ENCODE measurements at places on chromosomes 1 and 21. TPM values are rescaled to one million over a fixed set of nuclear protein-coding genes. Genes with fewer than 3 reads are reported as not detected.

GRCh38 chr1:190478149-190479049, 735 bp upstream of the BRINP3 start:
- peak overlapping the region; percentile 40 for H3K4me3 ChIP-seq
- H3K36me3 ChIP-seq: no peaks in the 10 kb centered on the region
- DNase-seq: no peak
- H3K4me1 ChIP-seq: no peaks in the 10 kb centered on the region
- peak overlapping the region; percentile 30 for H3K27ac ChIP-seq

GRCh38 chr1:180896161-180896560, 16.5 kb upstream of the KIAA1614 start:
- H3K4me1 ChIP-seq: no peaks in the 10 kb centered on the region
- no peak overlapping the region for H3K27ac ChIP-seq
- no peak overlapping the region for H3K4me3 ChIP-seq
- DNase-seq: no peak
- no peaks in the 10 kb centered on the region for H3K27me3 ChIP-seq
- no peaks in the 10 kb centered on the region for H3K36me3 ChIP-seq

DNA sequence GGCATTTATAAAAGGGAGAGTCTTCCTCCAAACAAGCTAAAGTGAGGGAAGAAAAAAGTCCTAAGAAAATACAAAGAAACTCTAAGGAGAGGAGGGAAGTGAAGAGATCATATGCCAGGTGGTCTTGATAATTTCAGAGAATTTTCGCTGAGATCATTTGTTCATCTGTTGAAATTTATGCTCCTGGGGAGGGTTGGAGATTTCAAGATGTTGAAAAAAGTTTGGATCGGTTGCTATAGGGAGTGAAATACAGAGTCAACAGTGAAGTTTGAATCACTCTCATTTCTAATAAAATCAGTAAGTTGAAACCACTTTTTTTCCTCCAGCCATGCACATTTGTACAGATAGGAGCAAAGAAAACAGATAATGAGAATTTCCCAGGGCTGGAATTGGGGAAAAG, 299.1 kb upstream of the ADAMTS5 start:
- no peak for DNase-seq
- no peak overlapping the region for H3K27ac ChIP-seq
- no peak overlapping the region for H3K4me3 ChIP-seq
- no peaks in the 10 kb centered on the region for H3K27me3 ChIP-seq
- H3K36me3 ChIP-seq: no peaks in the 10 kb centered on the region

DNA sequence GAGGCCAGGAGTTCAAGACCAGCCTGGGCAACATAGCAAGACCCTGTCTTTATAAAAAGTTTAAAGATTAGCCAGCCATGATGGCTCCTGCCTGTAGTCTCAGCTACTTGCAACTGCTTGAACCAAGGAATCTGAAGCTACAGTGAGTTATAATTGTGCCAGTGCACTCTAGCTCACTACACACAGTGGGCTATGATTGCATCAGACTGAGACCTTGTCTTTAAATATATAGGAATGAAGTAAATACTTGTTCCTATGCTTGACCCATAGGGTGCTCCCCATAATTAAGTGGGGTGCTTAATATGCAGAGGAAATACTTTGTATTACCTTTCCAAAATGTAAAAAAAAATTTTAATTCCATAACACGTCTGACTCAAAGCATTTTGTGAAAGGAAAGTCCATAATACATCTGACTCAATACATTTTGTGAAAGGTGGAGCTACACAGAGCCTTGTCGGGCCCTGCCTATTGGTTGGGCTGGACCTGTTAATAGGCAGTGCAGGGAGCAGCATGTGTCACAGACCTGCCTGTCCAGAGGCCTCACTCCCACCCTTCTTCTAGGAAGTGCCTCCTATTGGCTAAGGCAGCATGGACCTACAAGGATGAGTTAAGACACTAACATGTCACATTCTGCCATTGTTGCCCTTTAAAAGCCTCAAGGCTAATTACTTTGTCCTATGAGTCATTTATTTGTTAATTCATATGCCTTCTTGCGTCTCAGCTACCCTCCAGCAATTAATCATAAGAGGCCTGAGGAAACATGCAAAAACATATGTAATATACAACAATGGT, 33.6 kb downstream of the CD58 start:
- no peak overlapping the region for H3K4me3 ChIP-seq
- no peaks in the 10 kb centered on the region for H3K4me1 ChIP-seq
- H3K27ac ChIP-seq: no peak overlapping the region
- H3K36me3 ChIP-seq: no peaks in the 10 kb centered on the region

- no peak for DNase-seq
- H3K4me3 ChIP-seq: no peak overlapping the region
- H3K27ac ChIP-seq: peak overlapping the region; percentile 2
- H3K36me3 ChIP-seq: no peaks in the 10 kb centered on the region
- no peaks in the 10 kb centered on the region for H3K27me3 ChIP-seq
- H3K4me1 ChIP-seq: peaks cover 17% of the 10 kb centered on the region
Observed at GRCh38 chr1:184562806-184563205, 176.0 kb downstream of the C1orf21 start.

DNA sequence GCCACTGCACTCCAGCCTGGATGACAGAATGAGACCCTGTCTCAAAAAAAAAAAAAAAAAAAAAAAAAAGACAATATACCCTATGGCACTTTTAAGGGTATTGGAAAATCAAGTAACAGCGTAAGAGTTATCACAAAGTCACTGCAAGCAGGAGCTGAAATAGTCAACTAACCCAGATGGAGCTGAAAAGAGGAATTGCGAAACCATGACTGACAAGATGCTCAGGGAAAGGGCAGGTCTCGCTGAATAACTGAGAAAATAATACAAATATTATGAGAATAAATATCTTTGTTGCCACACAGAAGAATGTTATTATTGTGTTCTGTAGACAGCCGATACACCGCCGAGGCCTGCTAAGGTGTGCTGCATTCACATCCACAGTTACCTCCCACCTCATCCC, 17.8 kb downstream of the HLCS start:
- H3K4me3 ChIP-seq: no peak overlapping the region
- no peaks in the 10 kb centered on the region for H3K4me1 ChIP-seq
- DNase-seq: no peak
- H3K27ac ChIP-seq: no peak overlapping the region

- peaks cover 15% of the 10 kb centered on the region for H3K36me3 ChIP-seq
- H3K4me3 ChIP-seq: no peak overlapping the region
- H3K4me1 ChIP-seq: peaks cover 26% of the 10 kb centered on the region
- DNase-seq: no peak
Observed at GRCh38 chr1:47781171-47781959, 215.8 kb downstream of the TRABD2B start.

- H3K36me3 ChIP-seq: no peaks in the 10 kb centered on the region
- H3K27me3 ChIP-seq: no peaks in the 10 kb centered on the region
- H3K4me3 ChIP-seq: no peak overlapping the region
- DNase-seq: no peak
Observed at GRCh38 chr1:179447489-179447888, 81.7 kb downstream of the AXDND1 start.

DNA sequence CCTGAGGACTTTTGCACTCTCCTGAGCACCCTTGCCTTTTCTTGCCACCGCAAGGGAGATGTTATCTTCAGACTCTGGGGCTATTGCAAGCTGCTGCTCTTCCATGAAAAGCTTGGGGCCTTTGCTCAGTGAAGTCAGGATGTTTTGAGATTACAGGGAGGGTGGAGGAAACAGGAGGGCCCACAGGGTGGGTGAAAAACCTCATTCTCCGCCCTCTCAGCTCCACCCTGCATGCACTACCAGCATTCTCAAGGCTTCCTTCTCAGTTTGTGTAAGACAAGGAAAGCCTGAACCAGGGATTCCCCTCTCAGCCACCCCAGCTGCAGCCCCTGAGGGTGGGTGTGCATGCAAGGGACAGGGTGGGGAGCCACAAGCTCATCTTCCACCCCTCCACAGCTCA, 25.8 kb upstream of the ZNF648 start:
- H3K27ac ChIP-seq: no peak overlapping the region
- H3K27me3 ChIP-seq: no peaks in the 10 kb centered on the region
- peaks cover 9% of the 10 kb centered on the region for H3K4me1 ChIP-seq
- no peak overlapping the region for H3K4me3 ChIP-seq
- H3K36me3 ChIP-seq: no peaks in the 10 kb centered on the region

DNA sequence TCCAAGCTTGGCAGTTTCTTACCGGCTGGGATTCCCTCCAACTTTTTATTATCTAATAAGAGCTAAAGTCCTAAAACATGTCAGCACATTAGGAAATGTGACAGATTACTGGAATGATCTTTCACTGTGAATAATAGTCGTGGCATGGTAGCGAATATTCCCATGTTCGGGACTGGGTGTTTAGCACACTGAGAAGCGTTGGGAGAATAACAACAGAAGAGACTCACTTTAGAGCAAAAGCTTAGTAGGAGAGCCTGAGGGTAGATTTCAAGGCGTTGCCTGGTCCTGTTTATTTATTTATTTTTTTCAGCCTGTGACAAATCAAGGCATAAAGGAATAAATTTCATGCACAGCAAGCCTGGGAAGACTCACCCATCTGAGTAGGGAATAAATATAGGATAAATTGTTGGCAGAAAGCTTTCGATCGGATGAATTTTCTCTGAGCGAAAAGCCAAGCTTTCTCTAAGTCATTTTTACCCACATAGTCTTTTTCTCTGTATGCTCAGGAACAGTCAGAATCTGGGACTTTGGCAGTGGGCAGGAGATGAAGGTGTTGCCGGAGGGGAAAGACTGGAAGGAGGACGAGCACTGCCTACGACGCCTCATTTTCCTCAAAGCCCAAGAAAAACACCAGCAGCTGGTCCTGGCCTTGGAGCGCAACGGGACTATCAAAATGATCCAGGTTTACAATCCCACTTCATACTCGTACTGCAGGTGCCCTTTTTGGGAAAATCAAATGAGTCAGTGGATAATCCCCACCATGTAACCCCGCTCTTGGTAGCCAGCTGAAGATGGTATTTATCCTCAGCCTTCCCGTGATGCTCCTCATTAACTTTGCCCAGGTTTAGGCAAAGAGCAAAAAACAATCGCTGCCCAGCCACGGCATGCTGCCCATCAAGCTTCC, 97.2 kb downstream of the WDR64 start:
- no peak for DNase-seq
- H3K4me3 ChIP-seq: peak overlapping the region; percentile 22
- no peaks in the 10 kb centered on the region for H3K4me1 ChIP-seq
- H3K36me3 ChIP-seq: no peaks in the 10 kb centered on the region

GRCh38 chr1:85582687-85583591, 2.4 kb downstream of the CCN1 start:
- no peaks in the 10 kb centered on the region for H3K36me3 ChIP-seq
- H3K4me3 ChIP-seq: peak overlapping the region; percentile 80
- H3K4me1 ChIP-seq: peaks cover 11% of the 10 kb centered on the region

DNA sequence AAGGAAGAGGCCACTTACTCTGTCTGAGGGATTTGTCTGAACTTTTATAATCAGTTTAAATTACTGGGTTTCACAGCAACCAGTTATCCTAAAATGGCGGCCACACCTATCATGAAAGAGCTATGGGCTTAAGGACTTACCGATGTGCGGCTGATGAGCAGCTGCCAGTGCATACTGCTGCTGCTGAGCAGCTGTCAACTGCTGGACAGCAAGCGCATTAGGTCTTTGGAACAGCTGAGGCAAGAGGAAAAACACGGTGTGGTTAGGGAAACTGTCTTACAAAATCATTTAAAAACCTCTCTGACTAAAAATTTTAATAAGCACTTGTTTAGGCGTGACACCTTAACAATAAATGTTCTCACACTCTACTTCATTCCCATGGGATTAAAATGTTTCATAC, 72.6 kb upstream of the SDC3 start:
- no peaks in the 10 kb centered on the region for H3K27me3 ChIP-seq
- no peak overlapping the region for H3K27ac ChIP-seq
- H3K36me3 ChIP-seq: no peaks in the 10 kb centered on the region
- DNase-seq: no peak

- peaks cover 3% of the 10 kb centered on the region for H3K27me3 ChIP-seq
- H3K36me3 ChIP-seq: no peaks in the 10 kb centered on the region
- H3K4me1 ChIP-seq: peaks cover 17% of the 10 kb centered on the region
- DNase-seq: no peak
Observed at GRCh38 chr1:167627865-167628641, 2.0 kb upstream of the RCSD1 start.

ASCL5 gene
- not detected for total RNA-seq

ZNF691 gene
- total RNA-seq: 14.1 TPM

CMPK1 gene
- 105 TPM for total RNA-seq

NBPF19 gene
- total RNA-seq: 27.0 TPM

KRTAP21-2 gene
- total RNA-seq: not detected

RBM15 gene
- total RNA-seq: 48.6 TPM

ASAP3 gene
- total RNA-seq: 98.6 TPM

Data from tibial nerve (tissue), 4 donors.